Daoy (cell line): ENCODE measurements at places on chromosomes 16 and 17. TPM values are rescaled to one million over a fixed set of nuclear protein-coding genes. Genes with fewer than 3 reads are reported as not detected.

The ZG16 gene
- total RNA-seq = not detected in 2 replicates

The CUEDC1 gene
- total RNA-seq = 5.0 and 7.0 TPM in 2 replicates

The CCDC78 gene
- total RNA-seq = 0.23 and 0.24 TPM in 2 replicates

The DHRS7B gene
- total RNA-seq = 28.4 and 28.5 TPM in 2 replicates

The KRTAP3-1 gene
- not detected in 2 replicates for total RNA-seq
